ENCODE measurements at places on chromosomes 5 and 9.

GRCh38 chr5:143449772-143450171 is 46.3 kb upstream of the NR3C1 start:
- DNase-seq, result no peak

DNA sequence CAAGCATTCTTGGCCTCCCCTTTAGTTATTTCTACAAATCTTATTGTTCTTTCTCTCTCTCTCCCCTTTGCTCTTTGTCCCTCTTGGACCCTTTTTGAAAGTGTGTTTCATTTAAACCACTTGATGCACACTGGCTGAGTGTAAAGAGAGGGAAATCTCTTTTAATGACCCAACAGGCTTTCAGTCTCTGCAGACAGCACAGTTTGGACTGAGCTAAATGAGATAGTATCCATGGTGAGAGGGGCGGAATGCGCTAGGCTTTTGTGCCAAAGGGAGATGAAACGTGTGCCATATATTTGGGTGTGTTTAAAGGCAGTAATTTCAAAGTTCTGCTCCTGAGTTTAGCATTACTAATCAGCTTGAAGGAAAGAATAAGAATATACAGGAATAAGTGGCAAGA is 184.9 kb downstream of the PCSK1 start:
- DNase-seq, result no peak

GRCh38 chr5:130104895-130105688 is 200.8 kb downstream of the CHSY3 start:
- no peak for DNase-seq

GRCh38 chr5:41707853-41708603 is 162.2 kb downstream of the OXCT1 start:
- DNase-seq, result no peak

DNA sequence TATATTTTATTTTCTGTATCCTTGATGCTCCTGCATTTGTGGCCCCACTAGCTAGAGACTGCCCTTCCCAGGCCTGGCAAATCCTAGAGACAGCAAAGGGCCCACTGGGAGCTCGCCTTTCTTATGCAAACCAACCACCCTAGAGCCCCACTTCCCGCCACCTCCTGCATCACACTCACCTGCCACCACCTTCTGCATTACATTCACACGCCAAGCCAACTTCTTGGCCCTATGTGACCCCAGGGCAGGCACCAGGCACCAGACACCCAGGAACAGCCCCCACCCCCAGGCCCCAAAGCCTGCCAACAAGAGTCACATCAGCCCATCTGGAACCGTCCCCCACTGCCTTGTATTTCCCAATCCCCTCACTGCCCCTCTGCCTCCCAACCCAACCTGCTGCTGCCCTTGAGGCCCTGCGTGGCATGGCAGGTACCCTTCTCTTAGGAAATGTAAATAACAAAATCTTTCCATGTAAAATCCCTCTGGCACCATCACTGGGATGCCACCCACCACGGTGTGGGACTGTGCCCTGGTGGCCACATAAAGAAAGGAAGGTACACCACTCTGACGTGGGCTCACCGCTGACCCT is 22.0 kb downstream of the ROR2 start:
- no peak for DNase-seq

DNA sequence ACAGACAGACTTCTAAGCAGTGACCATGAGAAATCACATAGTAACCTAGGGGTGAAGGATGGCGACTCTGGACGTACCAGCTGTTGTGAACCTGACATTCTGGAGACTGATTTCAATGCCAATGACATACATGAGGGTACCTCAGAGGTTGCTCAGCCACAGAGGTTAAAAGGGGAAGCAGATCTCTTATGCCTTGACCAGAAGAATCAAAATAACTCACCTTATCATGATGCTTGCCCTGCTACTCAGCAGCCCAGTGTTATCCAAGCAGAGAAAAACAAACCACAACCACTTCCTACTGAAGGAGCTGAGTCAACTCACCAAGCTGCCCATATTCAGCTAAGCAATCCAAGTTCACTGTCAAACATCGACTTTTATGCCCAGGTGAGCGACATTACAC is 38.0 kb upstream of the CCDC152 start:
- no peak for DNase-seq

DNA sequence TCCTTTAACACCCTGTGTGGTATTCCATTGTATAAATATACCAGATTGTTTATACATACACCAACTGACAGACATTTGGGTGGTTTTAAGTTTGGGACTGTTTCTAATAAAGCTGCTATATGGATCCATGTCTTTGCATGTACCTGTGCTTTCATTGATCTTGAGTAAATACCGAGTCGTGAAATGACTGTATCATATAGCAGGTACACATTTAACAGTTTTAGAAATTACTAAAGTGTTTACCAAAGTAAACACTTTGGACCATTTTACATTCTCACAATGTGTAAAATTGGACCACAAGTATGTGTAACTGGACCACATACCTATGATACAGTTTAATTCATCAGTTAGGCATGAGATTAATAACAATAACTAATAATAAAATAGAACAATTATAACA is 175.2 kb downstream of the FBXL17 start:
- no peak for DNase-seq

DNA sequence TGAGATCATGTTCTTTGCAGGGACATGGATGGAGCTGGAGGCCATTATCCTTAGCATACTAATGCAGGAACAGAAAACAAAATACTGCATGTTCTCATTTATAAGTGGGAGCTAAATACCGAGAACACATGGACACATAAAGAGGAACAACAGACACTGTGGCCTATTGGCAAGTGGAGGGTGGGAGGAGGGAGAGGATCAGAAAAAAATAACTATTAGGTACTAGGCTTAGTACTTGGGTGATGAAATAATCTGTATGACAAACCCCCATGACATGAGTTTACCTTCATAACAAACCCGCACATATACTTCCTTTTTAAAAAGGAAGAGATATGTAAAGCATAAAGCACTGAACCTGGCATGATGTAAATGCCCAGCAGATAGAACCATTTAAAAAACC is 99.0 kb downstream of the MEGF10 start:
- no peak for DNase-seq

DNA sequence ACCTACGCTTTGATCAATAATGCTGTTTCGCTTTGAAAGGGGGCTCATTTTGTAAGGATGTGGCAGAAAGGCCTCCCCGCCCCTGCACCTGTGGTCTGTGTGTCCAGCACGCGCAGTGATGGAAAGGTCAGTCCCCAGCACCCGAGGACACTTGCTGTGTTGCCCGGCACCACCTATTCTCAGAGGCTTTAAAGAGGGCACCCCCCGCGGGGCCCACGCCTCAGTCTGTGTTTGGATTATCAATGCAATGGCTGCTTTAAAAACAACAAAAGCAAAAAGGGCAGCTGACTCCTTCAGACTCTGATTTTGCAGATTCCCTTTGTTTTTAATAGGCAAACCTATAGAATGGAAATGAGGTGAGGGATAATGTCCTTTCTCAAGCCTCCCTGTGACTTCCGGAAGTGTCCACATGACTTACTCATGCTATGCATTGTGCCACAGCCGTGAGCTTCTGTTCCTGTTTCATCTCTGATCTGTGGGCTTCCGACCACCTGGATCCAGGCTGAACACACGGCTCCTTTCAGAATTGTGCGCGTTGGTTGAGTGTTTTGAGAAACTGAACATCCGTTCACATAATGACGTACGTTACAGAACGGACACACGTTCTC is 416.2 kb downstream of the IRX2 start:
- no peak for DNase-seq

GRCh38 chr5:172441262-172441751 is 13.0 kb downstream of the SH3PXD2B start:
- DNase-seq, result peak; percentile 77

DNA sequence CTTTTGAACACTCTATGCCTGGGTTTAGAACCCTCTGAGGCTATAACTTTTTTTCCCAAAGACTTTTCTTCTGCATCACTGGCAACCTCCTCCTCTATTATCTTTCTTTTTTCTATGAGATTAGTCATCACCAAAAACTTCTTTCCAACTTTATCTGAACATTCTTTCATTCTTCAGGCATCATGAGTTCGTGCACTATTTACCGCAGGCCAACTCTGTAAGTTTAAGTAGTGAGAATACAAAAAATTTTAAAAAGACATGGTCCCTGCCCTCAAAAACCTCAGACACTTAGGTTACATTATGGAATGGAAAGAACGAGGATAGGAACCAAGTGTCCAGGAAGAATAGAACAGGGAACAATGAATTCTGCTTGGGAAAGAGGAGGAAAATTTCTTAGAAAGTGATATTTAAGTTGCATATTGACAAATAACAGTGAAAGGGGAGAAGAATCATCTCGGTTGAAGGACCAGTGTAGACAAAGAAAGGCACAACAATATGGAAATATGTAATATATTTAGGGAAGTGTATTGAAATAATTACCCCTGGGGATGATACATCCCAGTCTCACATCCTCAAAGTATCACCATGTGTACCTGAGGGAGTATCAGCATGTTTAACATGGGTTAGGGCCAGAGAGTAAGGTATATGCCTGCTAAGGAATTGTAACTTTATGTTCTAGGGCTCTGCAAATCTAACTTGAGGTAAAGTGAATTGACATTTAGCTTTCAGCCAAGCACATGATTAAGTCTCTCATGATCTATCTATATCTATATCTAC is 196.5 kb upstream of the NREP start:
- no peak for DNase-seq

DNA sequence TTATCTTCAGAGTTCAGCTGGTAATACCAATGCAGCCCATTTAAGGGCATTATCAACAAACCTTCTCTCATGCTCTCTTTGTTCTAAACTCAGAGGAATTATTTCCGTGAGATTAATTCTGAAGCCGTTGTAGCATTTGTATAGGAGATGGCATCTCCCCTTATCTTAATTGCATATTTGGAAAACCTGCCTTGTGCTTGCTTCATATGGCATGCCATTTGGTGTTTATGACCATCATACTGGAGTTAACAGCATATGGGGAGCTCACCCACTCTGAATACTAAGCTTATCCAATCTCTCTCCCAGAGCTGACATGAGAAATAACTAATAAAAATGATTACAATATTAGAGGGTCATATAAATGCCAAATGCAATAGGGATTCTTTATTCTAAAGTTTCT is 243.2 kb downstream of the BRINP1 start:
- no peak for DNase-seq

DNA sequence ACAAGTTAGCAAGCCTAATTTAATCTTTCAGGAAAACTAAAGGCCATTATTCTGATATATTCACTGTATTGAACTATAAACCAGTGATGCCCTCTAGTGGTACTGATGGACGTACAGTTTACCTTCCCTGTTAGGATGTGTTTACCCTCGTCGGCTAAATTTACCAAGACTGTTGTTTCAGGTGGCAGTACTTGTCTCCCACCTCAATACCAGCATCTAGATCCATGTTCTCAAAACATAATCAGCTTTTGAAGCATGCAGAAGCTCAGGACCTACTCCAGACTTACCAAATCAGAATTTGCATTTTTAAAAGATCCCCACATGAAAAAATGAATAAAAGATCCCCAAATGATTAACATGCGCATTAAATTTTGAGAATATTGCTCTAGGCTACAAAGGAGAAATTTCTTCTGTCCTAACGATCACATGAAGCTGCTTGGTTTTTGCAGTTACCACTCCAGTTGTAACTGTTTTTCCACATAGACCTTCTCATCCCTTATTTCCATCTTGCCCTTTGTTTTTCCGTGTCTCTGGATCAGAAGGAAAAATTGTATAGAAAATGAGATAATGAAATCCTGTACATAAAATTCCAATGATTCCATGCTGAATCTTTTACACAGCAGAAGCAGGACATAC is 3.2 kb upstream of the BAAT start:
- no peak for DNase-seq

DNA sequence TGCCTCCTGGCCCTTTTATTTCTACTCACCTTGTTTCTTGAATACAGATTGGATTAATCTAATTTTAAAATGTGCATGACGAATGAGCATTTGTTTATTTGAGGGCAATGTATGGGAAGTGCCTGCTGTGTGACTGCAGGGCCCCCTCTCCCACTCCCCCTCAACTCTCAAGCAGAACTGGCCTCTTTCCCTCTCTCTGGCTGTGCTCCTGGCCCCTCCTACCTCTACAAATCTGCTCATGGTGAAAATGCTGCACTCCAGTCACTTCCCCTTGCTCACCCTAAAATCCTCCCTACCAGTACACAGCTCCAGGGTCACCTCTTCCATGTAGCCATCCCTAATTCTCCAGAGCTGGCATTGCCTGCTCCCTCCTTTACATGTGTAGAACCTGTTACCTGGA is 17.2 kb upstream of the NDST1 start:
- DNase-seq, result no peak

DNA sequence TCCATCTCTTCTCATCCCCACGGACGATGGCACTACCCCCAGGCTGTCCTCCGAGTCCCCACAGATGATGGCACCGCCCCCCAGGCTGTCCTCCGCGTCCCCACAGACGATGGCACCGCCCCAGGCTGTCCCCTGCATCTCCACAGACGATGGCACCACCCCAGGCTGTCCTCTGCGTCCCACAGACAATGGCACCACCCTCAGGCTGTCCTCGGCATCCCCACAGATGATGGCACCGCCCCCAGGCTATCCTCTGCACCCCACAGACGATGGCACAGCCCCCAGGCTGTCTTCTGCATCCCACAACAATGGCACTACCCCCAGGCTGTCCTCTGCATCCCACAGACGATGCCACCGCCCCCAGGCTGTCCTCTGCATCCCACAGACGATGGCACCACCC is 57.4 kb upstream of the PTCH1 start:
- DNase-seq, result no peak

GRCh38 chr9:92857236-92857635 is 20.6 kb downstream of the ZNF484 start:
- DNase-seq, result no peak

DNA sequence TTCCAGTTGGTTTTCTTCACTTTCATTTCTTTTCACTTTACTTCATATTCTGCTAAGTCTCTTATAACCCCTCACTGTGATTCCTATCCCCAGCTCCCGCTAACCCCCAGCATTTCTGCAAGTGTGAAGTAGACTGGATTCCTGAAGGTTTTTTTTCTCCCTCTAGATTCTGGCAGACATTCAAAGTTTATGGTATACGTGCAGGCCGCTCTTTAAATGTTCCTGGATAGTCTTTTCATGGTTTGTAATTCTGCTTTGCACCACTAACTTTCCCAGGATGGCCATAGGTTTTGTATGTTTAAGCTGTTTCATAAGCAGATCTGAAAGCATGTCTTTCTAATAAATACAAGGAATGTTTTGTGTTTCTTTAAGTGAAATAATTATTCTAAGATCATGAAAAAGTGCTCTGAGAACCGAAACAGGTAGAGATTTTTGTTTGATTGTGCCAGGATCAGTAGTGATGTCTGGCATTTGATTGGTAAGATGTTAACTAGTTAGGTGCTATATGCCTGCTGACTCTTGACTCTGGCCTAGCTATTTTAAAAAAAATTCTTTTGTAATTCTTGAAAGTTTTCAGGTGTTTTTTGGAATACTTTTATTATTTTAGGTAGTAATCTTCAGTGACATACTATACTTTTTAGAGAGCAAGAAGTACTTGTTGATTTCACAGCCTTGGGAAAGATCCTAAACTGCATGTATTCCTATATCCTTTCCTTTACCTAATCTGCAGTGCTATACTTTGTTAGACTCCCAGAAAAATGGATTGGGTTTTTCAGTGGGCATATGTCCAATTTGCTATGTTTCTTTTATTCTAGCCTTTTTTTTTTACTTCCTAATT is 29.7 kb downstream of the CNOT6 start:
- no peak for DNase-seq

All from psoas muscle (tissue), 8 donors.